Fibroblast of gingiva (primary cell): ENCODE measurements at places on chromosomes 5 and 9.

DNA sequence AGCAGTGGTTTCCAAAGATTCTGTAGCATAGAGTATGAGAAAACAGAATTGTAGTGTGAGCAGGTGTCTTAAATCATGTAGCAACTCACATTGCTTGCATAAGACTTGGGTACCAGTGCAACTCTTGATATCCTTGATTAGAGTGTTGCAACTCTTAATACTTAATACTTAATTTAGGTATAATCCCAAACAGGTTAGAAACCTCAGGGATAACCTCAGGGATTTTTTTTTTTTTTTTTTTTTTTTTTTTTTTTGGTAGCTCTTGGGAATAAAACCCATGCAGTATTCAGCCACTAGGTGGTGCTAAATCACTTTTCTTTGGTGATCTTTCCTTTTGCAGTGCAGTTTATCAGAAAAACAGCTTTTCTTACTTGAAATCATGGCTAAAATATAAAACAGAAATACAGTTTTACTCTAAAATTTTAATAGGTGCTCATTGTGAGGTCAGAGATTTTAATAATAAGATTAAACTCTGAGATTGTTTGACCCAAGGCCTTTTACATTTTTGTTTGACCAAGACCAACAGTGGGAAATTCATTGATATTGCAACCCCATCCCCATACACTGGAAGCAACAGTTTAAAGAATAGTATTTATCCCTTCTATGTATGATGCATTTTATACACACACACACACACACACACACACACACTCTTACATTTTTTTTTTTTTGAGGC lies 55.3 kb downstream of the ERAP1 start:
- peak; percentile 54 for DNase-seq

DNA sequence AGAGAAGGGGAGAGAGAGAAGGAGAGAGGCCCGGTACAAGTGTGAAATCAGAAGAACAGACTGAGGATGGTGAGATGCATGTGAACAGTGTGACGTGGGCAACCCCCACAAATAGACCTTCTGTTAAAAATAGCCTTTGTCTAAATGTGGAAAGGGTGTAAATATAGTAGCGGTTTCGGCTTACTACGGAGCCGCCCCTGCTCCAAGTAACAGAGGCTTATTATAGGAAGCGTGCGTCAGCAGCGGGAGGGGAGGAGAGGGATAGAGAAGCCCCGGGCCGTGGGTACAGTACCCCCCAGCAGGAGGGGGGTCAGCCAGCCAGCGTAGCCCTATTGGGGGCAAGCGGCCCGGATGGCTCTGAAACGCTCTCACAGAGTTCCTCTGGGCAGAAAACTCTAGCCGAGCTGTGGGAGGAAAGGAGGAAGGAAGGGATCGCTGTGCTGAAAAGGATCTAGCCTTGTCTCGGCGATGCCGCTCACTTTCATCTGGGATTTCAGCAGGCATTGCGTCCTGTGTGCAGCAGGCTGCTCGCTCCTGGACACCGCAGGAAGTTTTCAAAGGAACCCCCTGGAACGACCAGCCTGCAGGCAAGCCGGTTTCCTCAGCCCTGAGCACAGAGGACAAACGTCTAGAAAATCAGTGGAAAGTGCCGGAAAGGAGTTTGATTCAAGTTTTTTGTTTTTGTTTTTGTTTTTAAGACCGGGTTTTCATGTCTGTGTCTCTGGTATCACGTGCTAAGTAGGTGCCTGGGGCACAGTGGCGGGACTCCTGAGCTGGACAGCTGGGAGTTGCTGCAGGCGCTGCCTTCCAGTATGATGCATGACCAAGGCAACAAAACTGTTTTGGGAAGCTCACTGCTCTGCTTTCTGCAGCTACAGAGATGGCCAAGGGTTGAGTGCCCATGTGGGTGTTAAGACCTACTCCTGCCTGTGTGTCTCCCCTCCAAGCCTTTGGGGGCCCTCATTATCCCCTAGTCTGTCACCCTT lies 146.6 kb downstream of the SEC61B start:
- DNase-seq = peak; percentile 98

- DNase-seq = peak; percentile 93
Measured at GRCh38 chr9:87119328-87119881, 172.1 kb upstream of the GAS1 start.

DNA sequence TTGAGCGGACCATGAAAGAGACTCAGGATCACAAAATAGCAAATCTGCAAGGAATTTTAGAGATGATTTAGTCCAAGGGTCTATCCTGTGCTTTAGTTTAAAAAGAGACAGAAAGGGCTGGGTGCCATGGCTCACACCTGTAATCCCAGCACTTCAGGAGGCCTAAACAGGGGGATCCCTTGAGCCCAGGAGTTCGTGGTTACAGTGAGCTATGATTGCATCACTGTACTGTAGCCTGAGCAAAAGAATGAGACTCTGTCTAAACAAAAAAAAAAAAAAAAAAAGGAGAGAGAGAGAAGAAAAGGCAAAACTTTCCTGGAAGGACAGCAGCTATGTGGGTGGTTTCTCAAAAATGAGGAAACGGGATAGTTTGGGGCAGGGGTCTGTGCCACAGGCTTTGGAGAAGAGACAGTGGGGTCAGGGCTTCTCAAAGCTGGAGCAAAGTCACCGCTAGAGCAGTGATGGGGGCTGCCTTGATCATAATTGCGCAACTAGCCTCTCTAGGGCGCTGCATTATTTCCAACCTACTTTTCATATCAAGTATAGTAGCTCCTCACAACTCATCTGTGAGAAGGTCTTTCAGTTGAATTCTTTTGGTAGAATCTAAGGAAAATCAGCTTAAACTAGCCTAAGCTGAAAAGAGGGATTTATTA lies 8.5 kb upstream of the ANKH start:
- peak; percentile 22 for DNase-seq

GRCh38 chr5:100899675-100900074 lies 3.4 kb downstream of the ST8SIA4 start:
- DNase-seq = no peak

DNA sequence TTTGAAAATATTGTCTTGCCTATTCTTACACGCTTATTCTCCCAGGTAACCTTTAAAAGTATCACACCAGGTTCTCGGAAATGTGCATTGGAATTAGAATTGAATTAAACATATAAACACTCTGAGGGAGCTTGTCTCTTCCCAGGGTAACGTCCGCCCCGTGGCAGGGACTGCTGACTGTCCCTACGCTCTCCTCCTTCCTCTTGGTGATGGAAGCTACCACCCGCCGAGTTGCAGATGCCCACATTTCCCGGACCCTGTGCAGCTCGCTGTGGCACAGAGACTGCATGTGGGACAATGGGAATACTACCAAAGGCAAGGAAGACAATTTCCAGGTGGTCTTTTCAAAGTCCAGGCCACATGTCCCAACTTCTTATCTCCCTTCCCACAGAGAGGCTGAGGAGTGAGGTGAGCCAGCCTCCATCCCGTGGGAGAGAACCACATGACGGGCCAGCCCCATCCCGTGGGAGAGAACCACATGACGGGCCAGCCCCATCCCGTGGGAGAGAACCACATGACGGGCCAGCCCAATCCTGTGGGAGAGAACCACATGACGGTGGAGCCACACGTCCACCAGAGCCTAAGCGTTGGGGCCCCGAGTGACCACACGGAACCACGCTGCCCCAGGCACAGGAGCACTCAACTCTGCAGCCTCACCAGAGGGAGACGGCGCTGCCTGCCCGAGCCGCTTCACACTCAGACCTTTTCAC lies 249.4 kb upstream of the IRX1 start:
- DNase-seq = no peak

DNA sequence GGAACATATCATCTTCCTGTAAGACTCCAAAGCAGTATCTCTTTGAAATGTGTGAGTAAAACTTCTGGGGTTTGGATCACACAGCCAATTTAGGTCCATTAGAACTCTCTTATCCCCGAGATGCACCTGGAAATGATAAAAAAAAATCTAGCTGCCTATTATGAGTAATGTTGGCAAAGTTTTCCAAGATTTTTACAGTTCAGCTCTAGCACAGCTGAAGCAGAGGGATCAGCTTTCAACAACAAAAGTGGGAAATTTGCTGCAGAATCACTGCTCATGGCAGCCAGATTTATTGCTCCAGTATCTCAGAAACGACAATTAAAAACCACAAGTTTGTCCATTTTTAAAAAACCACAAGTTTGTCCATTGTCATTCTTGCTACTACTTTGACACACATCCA lies 292.2 kb downstream of the IRX2 start:
- DNase-seq = no peak

DNA sequence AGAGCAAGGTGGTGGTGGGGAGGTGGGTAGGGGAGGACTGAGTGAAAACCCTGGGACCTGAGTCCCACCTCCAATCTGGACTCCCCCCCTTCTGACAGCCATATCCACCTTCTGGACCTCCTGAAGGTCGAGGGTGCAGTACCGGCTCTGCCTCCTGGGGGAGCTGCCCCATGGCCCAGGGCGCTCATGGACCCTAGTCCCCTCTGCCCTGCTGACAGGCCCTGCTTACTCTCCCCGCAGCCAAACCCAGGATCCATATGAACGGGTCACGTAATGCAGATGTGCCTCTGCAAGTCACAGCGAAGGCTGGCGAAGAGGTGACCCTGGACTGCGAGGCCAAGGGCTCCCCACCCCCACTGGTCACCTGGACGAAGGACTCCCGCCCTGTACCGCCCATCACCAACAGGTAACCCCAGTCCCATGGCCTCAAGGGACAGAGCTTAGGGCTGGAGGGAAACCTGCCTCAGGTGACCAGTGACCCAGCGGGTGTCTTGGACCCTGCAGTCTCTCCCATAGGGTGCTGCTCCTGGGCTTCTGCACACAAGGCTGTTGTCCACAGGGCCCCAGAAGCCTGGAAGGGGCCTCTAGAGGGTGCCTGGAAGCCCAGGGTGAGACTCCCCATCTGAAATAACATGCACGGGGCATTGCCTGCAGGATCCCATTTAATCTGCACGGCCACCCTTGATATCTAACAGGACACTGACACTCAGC lies 61.7 kb downstream of the HMCN2 start:
- no peak for DNase-seq

DNA sequence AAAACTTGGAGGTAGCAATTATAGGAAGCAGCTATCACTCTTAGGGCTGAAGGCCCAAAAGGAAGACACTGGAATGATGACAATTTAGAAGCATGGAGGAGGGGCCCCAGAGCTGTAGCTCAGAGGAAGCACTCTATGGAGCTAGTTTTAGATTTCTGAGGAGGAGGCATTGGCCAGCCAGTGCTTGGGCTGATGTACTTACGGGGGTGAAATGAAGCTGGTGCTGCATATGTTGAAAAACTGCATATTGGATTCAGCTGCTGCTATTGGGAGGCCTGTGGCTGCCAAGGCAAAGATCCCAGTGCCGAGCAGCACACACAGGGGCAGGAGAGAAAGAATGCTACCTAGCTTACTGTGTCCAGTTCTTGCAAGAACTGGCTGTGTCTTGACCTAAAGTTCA lies 53.9 kb upstream of the HMHB1 start:
- no peak for DNase-seq

DNA sequence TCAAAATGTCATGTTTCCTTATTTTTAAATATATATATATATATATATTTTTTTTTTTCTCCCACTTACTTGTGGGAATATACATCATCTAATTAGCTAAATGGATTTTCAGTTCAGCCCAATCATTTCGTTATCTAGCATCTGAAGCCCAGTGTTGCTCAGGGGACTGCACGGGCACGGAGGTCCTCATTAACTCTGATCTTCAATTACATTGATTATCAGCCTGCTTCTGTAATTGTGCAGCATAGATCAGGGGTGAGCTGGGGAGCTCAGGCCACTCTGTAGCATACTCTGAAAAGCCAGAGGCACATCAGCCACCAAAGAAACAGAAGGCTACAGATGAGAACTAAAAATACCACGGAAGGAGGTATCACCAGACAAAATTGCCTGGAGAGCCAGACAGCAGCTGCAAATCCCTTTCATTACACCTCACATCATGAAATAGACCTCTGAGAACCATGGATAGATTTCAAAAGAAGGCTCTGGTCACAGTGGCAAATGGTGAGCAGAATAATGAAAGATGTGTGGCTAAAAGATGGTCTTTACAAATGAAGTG lies 326.4 kb downstream of the TRIM32 start:
- no peak for DNase-seq

- no peak for DNase-seq
Measured at GRCh38 chr5:88841212-88841611, 41.8 kb downstream of the MEF2C start.

DNA sequence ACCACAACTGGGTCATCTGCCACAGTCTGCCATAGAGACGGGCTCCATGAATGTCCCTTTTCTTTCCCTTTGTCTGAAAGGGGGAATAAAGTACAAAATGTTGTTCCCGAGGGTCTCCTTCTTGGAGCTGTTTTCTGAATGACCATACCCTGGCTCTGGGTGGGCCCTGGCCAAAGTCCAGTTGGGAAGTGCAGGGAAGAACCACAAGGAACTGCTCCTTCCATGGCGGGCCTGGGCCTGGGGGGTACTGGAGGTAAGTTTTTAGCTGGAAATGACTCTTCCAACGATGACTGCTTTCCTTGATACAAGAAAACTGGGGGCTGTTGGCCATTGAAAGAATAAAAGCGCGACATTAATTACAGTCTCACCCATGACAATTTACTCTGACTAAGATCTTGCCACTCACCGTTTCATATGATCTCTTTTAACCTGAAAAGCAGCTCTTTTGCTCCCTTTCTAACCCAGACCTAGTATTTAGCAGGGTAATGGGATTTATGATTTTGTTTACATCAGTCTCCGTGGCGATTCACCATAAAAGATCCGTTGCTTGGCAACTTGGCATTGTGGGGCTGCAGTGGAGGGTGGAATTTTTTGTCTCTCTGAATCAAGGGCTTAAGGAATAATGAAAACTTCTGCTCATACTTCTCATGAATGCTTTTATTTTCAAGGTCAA lies 89.2 kb upstream of the PTCH1 start:
- DNase-seq = no peak

DNA sequence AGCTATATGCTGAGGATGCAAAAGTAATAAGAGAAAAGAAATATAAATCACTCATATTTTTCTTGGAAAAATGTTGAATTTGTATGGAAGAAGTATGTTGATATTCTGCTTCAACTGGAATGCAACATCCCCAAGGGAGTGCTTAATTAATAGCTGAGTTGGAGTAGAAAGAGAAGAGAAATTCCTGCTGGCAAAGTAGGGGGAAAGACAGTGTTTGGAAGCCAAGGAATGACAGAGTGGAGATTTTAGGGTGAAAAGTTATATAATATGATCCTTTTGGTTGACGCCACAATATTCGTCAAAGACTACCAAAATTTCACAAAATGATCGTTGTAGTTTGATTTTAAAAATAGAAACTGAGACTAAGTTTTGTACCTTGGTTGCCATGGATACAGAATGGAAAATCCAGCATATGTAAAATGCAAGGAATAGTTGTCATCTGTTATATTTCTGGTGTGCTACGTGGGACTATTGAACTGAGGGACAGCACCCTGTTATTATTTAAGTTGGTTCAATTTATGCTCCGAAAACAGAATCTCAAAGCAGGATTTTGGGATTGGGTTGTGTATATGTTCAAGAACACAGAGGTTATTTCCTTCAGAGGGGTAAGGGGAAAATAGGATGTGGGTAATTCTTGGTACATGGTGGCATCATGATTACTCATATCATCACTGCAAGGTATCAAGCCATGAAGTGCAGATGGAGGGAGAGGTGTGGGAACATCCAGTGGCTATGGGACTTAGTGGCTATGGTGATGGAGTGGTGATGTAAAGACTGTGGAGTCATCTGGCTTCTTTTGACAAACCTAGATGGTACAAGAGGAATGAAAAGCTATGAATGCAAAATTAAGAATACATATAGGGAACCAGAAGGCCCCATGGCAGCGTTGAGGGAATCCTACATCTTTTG lies 61.0 kb downstream of the SUB1 start:
- no peak for DNase-seq
